ENCODE measurements at places on chromosomes 4 and X.

- DNase-seq = no peak
These were observed 42.7 kb downstream of the LHFPL1 start for GRCh38 chrX:112636951-112637581.

- no peak for DNase-seq
These were observed 82.1 kb downstream of the BCOR start for GRCh38 chrX:40015693-40016092.

GRCh38 chr4:139740121-139740520, 74.5 kb downstream of the MGST2 start:
- no peak for DNase-seq

DNA sequence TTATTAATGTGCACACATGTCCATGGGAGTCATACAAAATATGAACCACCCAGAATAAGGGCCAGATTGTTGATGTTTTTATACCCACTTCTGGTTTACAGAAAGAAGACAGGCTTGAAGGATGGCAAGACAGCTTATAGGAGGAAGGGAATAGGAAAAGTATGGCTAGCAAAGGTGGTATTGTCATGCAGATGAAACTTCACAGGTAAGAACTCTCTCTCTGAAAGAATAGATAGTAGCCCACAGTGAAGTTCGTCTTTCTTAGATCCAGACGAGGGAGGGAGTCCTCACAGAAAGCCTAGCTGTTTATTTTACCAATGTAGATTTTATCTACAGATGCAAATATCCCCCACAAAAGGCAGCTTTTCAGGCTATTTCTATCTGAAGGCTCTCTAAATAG, 43.7 kb upstream of the SPIN4 start:
- DNase-seq = no peak

DNA sequence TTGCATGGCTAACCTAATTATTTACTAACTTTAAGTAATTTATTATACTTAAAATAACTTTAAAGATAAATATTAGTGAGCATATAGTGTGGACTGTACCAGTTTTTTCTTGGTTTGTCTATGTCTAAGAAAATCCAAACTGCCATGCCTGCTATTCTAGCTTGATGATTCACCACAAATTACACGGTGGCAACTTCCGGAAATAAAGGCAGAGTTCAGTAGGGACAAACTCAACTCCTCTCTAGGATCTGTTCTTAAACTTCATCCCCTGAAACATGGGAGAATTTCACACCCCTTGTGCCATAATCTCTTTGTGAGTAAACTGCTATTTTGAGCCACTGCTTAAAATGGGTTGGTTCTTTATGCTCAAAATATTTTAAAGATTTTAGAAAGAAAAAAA, 213.6 kb upstream of the NRK start:
- DNase-seq = no peak

GRCh38 chrX:19789782-19790181, 97.6 kb downstream of the SH3KBP1 start:
- no peak for DNase-seq

DNA sequence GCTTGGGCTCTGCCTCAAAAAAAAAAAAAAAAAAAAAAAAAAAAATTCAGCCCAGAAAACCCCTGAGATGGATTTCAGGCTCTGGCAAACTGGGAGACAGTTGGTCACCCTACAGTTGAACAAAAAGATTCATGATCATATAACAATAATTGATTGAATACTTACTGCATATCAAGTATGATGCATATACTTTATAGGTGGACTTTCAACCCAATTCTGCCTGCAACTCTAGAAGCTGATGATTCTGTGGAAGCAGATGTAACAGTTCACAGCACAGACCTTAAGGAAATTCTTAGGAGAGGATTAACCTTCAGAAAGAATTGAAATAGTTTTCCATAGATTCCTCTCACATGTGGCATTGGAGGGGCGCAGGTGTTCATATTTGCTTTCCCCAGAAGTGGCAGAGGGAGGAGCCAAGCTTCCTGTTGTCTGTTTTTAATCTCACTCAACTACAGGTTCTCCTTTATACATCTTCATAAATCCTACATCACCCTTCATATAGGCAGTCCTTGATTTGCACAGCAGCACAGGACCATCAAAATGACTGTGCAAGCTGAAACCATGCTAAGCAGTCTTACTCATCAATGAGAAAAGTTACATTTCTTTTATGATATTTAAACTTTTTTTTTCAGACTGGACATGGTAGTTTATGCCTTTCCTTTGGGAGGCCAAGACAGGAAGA, 149.4 kb upstream of the KLF3 start:
- no peak for DNase-seq

DNA sequence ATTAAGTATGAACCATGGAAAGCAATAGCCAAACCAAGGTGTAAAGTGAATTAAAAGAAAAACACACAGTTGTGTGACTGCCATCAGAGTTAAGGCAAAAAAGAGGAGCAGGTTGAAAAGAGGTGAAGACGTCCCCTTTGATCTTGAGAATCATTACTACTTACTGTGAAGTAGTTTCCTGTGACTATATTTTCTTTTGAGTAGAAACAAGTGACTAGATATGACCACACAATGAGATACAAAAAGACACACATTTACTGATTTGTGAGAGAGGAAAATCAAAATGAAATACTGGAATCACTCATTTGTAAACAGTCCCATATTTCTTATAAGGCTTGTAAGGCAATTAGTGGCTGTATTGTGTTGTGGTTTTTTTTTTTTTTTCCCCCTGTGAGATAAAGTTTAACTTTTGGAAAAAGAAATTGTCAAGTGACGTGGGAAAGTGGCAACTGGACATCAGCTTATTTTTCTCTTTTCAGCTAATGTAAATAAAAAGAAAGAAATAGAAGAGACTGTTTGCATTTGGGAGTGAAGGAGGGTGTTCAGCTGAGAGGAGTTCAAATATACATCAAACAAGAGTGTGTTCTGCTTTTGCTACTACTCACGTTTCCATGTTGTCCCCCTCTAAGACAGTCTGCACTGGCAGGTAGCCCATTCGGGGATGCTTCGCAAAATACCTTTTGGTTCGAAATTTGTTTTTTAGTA, 106.4 kb upstream of the FTHL17 start:
- no peak for DNase-seq

DNA sequence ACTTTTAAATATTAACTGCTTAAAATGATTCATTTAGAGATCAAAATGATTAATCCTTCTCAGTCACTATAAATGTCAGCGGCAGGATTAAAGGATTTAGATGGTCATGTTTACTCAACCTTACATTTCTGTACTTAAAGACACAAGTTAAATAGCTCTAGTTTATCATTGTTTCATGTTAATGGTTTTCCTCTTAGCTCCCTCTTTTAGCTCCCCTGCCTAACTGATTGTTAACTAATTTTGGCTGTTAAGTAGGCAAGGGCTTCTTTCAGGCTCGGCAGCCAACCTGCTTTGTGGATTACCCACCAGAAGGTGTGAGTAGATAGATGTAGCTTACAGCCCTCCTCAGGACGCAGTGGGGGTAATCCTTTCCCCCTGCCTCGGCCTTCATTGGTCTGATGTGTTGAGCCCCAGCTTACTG, 96.0 kb downstream of the TENM3 start:
- no peak for DNase-seq

Data from amygdala (tissue), 56 donors.